ENCODE measurements at places on chromosomes 13 and 19. TPM values are rescaled to one million over a fixed set of nuclear protein-coding genes. Genes with fewer than 3 reads are reported as not detected.

Gene HSH2D
- 0.81 TPM for total RNA-seq

GRCh38 chr13:74301258-74301935, 167.2 kb upstream of the KLF12 start:
- DNase-seq, result no peak

GRCh38 chr19:10593820-10594637, 6.9 kb upstream of the AP1M2 start:
- DNase-seq, result no peak

Gene PSG7
- total RNA-seq, result not detected

Gene URAD
- not detected for total RNA-seq

Gene ZNF730
- total RNA-seq, result 1.0 TPM

- no peak for DNase-seq
Observed at GRCh38 chr13:28344163-28344562, 150.8 kb downstream of the FLT1 start.

Gene CCDC122
- total RNA-seq, result 9.9 TPM

Gene CYP4F12
- 7.6 TPM for total RNA-seq

Gene OR7D2
- not detected for total RNA-seq

GRCh38 chr13:80524447-80525215, 183.7 kb upstream of the SPRY2 start:
- DNase-seq, result no peak

Gene SIAH3
- 0.05 TPM for total RNA-seq

DNA sequence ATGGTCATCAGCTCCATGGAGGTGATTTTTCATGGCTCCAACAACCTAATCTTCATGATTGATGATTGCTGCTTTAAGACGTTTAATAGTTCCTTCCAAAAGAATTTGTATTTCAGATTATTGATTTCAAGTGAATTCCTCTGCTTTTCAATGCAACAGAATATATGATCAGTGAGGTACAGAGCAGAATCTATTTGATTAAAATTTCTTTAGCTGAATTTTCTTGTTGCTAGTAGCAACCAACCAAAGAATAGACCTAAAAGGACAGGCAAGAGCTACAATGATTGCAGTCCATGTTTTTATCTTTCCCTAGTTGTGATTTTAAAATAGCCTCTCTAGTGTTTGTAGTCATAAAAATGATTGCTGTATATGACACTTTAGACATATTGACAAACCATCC, 76.8 kb upstream of the SCEL start:
- no peak for DNase-seq

- DNase-seq, result no peak
Observed at GRCh38 chr19:53389978-53390377, 5.0 kb upstream of the ZNF765 start.

DNA sequence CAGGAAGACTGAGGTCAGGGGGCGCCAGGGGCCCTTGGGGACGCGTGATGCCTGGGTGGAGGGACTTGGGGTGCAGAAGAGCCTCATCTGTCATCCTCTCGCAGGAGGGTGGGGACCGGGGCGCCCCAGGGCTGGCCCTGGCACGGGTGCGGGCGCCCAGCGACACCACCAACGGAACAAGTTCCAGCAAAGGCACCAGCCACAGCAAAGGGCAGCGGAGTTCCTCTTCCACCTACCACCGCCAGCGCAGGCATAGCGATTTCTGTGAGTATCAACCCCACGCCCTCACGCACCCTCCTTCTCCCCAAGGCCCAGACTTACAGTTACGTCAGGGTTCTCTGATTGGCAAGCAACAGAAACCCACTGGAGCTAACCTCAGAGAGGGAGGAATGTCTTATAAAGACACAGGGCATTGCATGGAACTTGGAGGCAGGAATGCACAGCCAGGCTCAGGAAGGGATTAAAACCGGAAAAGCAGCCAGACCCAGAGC, 29.4 kb downstream of the MARK4 start:
- DNase-seq, result no peak

Gene TMEM190
- not detected for total RNA-seq

Gene VSIG10L
- total RNA-seq, result 2.9 TPM

DNA sequence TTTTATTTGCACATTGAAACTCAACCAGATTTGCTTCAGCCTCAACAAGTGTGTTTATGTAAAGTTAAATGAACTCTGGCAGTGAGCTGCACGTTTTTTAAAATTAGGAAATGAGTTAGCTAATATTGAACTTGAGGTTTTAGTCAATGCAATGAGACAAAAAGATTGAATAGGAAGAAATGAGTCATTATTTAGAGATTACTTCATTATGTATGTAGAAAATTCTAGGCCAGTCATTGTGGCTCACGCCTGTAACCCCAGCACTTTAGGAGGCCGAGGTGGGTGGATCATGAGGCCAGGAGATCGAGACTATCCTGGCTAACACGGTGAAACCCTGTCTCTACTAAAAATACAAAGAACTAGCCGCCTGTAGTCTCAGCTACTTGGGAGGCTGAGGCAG, 22.8 kb upstream of the CD70 start:
- no peak for DNase-seq

DNA sequence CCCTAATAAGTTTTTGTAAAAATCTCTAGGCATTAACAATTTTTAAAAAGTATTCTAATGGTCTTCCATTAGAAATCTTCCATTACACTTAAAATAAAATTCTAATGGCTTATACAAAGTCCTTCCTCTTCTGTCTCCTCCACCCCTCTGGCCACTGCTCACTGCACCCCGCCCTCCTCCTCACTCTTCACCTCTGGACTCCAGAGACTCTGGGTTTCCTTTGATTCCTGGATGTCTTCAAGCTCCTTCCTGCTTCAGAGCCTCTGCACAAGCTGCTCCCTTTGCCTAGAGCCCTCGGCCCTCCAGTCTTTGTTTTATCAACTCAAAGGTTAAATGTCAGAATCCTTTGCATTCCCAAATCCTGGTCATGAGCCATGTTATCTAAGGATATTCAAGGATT, 20.8 kb downstream of the TNFSF14 start:
- DNase-seq, result no peak

GRCh38 chr13:66301006-66301405, 929.1 kb downstream of the PCDH9 start:
- no peak for DNase-seq

- DNase-seq, result no peak
Observed at GRCh38 chr19:43380771-43381386, 27.4 kb downstream of the CD177 start.

Gene KLK13
- not detected for total RNA-seq

Gene RFPL4A
- not detected for total RNA-seq

Gene CDX2
- not detected for total RNA-seq

- no peak for DNase-seq
Observed at GRCh38 chr13:111973605-111974340, 93.2 kb upstream of the SOX1 start.

Gene ZNF536
- 3.6 TPM for total RNA-seq

Gene PLA2G4C
- total RNA-seq, result 13.7 TPM

GRCh38 chr13:112836940-112837339, 132.1 kb upstream of the MCF2L start:
- DNase-seq, result peak; percentile 78

DNA sequence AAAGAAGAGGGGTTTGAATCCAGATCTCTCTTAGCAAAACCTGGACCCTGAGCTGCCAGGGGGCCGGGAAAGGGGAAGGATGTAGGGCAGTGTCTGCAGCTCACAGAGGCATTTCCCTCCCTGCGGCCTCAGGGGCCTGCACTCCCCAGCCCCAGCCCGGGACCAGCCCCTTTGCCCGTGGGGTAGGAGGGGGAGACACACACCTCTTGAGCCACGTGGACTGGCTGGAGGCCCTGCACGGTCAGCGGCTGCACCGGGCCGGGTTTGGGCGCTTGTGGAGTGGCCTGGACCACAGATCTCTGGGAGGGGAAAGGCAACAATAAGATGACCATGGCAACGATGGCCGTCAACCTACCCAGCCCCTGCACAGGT, 26.9 kb downstream of the RFX1 start:
- no peak for DNase-seq

GRCh38 chr19:20244356-20244755, 77.3 kb downstream of the ZNF486 start:
- no peak for DNase-seq

DNA sequence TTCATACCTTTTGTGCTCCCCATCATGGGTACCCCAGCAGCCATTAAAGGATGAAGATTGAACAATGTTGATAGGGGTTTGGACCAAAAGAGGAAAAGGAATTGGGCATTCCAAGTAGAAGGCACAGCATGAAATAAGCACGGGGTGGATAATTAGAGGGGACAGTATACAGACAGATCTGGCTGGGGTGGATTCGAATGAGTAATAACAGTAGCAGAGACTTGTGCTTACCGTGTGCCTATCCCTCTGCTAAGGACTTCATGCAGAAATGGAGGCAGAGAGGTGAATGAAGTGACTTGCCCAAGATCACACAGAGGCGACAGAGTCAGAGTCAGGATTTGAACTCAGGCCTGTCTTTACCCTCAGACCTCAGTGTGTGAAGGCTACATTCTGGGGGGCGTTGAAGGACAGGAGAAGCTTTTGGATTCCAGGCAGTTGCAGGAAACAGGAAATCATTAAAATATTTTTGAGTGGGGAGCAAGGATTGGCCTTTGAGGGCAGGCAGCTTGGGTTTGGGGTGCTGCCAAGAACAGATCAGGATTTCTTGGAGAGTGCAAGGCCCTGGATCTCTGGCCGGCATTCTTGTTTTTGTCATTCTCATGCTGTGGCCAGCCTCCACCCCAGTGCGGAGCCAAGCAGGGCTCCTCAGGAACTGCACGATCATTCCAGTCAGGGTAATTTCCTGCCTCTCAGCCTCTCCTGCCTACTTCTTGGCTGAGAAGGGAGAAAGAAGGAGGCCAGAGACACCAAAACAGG, 18.7 kb downstream of the PAF1 start:
- DNase-seq, result peak; percentile 95

- peak; percentile 96 for DNase-seq
Observed at GRCh38 chr19:2266183-2266993, 10.2 kb upstream of the JSRP1 start.

DNA sequence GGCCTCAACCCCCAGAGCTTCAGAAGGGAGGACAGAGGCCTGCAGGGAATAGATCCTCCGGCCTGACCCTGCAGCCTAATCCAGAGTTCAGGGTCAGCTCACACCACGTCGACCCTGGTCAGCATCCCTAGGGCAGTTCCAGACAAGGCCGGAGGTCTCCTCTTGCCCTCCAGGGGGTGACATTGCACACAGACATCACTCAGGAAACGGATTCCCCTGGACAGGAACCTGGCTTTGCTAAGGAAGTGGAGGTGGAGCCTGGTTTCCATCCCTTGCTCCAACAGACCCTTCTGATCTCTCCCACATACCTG, 969 bp upstream of the CEACAM5 start:
- DNase-seq, result no peak

Gene RPL18A
- total RNA-seq, result 1,284 TPM

Gene ANGPTL8
- not detected for total RNA-seq

GRCh38 chr13:109610517-109610916, 175.9 kb downstream of the IRS2 start:
- DNase-seq, result no peak

Gene CLDND2
- 1.2 TPM for total RNA-seq

GRCh38 chr13:47803131-47803530, 197.9 kb downstream of the SUCLA2 start:
- DNase-seq, result no peak

DNA sequence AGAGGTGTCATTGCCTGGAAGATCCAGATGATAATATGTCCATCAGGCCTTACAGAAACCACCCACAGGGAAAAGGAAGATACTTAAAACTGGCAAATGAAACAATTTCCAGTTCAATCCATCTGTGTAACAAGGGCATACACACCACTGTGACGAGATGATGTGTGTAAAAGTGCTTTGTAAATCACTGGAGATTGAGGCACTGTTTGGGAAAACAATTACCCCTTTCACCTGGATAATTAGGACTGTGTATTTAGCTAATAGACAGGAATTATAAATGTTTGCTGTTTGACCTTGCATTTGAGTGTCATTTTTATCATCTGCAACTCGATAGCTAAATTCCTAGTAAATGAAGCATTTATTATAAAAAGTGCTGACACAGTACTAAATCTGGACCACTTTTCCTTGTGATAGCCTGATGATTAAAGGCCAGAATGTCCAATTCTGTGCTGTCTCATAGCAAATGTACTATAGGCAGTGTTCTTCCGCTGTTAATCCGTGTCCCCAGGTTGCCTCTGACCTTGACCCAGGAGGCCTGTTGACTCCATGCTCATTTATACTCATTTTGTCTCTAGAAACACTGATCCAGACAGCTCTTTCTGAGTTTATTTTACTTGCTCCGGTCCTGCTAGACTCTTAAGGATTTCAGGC, 105.8 kb downstream of the LACC1 start:
- no peak for DNase-seq

GRCh38 chr13:28805193-28805819, 14.8 kb upstream of the MTUS2 start:
- DNase-seq, result no peak

- DNase-seq, result no peak
Observed at GRCh38 chr13:38303816-38304320, 45.8 kb upstream of the UFM1 start.

- no peak for DNase-seq
Observed at GRCh38 chr19:24081056-24081455, 5.9 kb upstream of the ZNF254 start.

- DNase-seq, result no peak
Observed at GRCh38 chr13:70849222-70849621, 741.0 kb upstream of the KLHL1 start.

Gene FAM216B
- total RNA-seq, result not detected

Gene S1PR2
- total RNA-seq, result 16.3 TPM

GRCh38 chr19:50224986-50225747, 21.7 kb downstream of the MYH14 start:
- DNase-seq, result no peak

GRCh38 chr19:38210458-38210987, 13.5 kb downstream of the DPF1 start:
- no peak for DNase-seq

DNA sequence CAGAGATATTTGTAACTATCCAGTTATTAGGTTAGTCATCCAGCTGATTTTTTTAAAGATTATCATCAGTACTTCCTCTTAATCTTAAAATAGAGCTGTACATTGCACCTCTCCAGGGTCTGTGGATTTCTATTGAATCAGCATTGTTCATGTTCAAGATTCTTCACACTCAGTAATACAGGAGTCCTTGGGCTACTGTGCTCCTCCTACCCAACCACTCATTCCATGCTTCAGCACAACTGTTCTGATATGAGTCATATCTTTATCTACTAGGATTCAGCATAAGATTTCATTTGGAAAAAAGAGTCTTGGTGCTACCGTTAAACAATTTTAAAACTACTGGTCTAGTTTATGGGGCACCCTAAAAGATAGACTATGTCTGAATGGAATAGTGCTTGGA, 357.8 kb downstream of the DCT start:
- no peak for DNase-seq

Data from posterior vena cava (tissue), 2 donors.